Caco-2 (cell line): ENCODE measurements at places on chromosomes 3 and 15. TPM values are rescaled to one million over a fixed set of nuclear protein-coding genes. Genes with fewer than 3 reads are reported as not detected.

GRCh38 chr3:135500034-135500433, 465.5 kb upstream of the PPP2R3A start:
- H3K27me3 ChIP-seq = no peaks in the 10 kb centered on the region
- H3K4me3 ChIP-seq = no peak overlapping the region
- no peaks in the 10 kb centered on the region for H3K4me1 ChIP-seq
- no peaks in the 10 kb centered on the region for H3K36me3 ChIP-seq
- no peak overlapping the region for H3K27ac ChIP-seq
- DNase-seq = no peak

DNA sequence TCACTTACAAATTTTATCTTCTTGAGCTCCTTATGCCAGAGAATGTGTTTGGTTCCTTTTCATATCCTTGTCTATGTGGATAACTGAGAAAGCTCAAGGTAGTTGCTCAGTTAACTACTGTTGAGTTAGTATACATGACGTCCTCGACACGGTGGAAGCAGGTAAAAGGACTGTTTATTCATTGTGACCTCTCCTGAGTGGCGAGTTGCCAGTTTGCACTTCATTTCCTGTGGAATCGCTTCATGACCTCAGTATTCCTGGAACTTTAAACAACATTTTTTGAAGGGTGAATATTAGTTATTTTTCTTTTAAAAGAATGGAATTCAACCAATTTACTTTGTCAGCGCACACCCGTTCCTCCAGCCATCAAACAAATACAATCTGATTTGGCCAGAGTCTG, 1.2 kb upstream of the TPRG1 start:
- H3K27ac ChIP-seq = no peak overlapping the region
- DNase-seq = no peak
- H3K4me1 ChIP-seq = peaks cover 4% of the 10 kb centered on the region; the same call in 1 of the 2 replicates

- no peak for DNase-seq
- peak overlapping the region; percentile 61 for H3K4me3 ChIP-seq
- H3K27me3 ChIP-seq = no peaks in the 10 kb centered on the region
Observed at GRCh38 chr3:23945663-23945912, 502 bp downstream of the NR1D2 start.

DNA sequence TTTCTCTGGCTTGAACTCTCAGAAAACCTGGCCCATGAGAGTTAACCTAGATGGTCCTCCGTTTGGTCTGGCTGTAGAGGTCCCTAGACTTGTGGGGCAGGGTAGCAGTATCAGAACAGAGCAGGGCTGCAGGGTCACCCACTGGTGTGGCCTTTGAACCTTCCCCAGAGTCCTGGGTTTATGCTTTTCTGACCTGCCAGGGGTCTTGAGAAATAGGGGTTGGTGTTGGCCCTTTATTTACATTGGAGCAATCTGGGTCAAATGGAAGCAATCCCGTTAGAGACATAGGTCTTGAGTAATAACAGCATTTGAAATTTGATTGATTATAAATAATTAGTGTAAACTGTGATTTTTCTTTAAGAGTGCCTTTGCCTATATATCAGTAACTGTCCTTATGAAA, 23.8 kb downstream of the DLEC1 start:
- H3K4me1 ChIP-seq = no peaks in the 10 kb centered on the region
- no peaks in the 10 kb centered on the region for H3K36me3 ChIP-seq
- H3K27ac ChIP-seq = no peak overlapping the region
- no peak overlapping the region for H3K4me3 ChIP-seq
- H3K27me3 ChIP-seq = no peaks in the 10 kb centered on the region

DNA sequence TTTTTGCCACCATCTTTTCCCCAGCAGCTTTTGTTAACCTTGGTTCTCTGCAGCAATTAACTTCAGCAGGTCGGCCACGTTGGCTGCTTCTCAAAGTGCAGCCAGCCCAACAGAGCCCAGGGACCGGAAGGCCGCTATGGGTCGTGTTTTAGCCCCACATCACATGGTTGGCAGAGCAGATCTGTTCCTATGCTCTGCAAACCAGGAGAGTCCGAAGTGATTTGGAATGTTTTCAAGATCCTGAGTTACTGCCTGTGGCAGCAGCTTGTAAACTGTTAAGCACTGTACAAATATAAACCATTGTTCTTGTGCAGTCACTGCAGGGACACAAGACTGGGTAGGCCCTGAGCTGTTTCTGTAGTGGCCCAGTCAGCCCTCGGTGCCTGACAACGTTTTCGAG, 69.6 kb upstream of the MYZAP start:
- no peak overlapping the region for H3K27ac ChIP-seq
- H3K4me1 ChIP-seq = no peaks in the 10 kb centered on the region
- no peaks in the 10 kb centered on the region for H3K27me3 ChIP-seq
- H3K36me3 ChIP-seq = no peaks in the 10 kb centered on the region
- H3K4me3 ChIP-seq = no peak overlapping the region
- DNase-seq = no peak

- H3K4me3 ChIP-seq = no peak overlapping the region
- no peak for DNase-seq
- H3K36me3 ChIP-seq = no peaks in the 10 kb centered on the region
- H3K4me1 ChIP-seq = no peaks in the 10 kb centered on the region
- H3K27ac ChIP-seq = no peak overlapping the region
- H3K27me3 ChIP-seq = no peaks in the 10 kb centered on the region
Observed at GRCh38 chr15:58322253-58322652, 109.5 kb upstream of the LIPC start.

DNA sequence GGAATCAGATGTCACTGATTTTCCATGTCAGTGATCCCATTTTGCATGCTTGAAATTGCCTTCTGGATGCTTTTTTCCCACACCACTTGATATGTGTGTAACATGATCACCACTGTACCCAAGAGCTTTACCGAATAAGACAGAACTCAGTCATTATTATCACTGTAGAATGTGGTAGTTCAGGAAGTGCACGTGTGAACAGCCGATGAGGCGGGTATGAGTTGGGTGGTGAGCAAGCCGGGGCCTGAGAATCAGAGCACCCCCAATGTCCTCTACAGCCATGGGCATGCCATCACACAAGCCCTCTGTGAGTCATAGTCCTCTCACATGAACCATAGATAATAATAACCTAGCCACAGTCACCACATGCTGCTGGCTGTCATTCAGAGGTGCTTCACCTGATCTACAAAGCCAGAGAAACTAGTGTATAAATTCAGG, 470.8 kb downstream of the SOX2 start:
- peak overlapping the region; percentile 73 for H3K27ac ChIP-seq
- DNase-seq = no peak
- no peak overlapping the region for H3K4me3 ChIP-seq
- no peaks in the 10 kb centered on the region for H3K27me3 ChIP-seq

GRCh38 chr3:111859061-111859973, at the start of gene PHLDB2:
TSS of gene PHLDB2 (plus strand) at chr3:111859265. CDS start at chr3:111884078, 24,813 bp downstream.
- no peaks in the 10 kb centered on the region for H3K27me3 ChIP-seq
- H3K27ac ChIP-seq = peak within 1 kb of the TSS; percentile 80

- peak overlapping the region; percentile 66 for H3K27ac ChIP-seq
- no peak for DNase-seq
- no peak overlapping the region for H3K4me3 ChIP-seq
- H3K4me1 ChIP-seq = peaks cover 25% of the 10 kb centered on the region
- H3K27me3 ChIP-seq = no peaks in the 10 kb centered on the region
Observed at GRCh38 chr3:46575577-46576222, 9.6 kb upstream of the LRRC2 start.

- H3K4me3 ChIP-seq = no peak overlapping the region
- H3K36me3 ChIP-seq = no peaks in the 10 kb centered on the region
- H3K4me1 ChIP-seq = no peaks in the 10 kb centered on the region
- no peak for DNase-seq
- H3K27me3 ChIP-seq = no peaks in the 10 kb centered on the region
Observed at GRCh38 chr3:110504401-110504800, 567.2 kb upstream of the NECTIN3 start.

GRCh38 chr3:65893631-65894030, 145.1 kb downstream of the MAGI1 start:
- no peaks in the 10 kb centered on the region for H3K27me3 ChIP-seq
- H3K4me1 ChIP-seq = no peaks in the 10 kb centered on the region
- H3K27ac ChIP-seq = no peak overlapping the region
- no peaks in the 10 kb centered on the region for H3K36me3 ChIP-seq
- no peak for DNase-seq

- H3K4me1 ChIP-seq = peaks cover 17% of the 10 kb centered on the region
- H3K27me3 ChIP-seq = no peaks in the 10 kb centered on the region
- H3K4me3 ChIP-seq = no peak overlapping the region
- DNase-seq = no peak
Observed at GRCh38 chr3:37137516-37137915, 36.9 kb downstream of the LRRFIP2 start.

GRCh38 chr3:66394019-66394752, 106.6 kb downstream of the LRIG1 start:
- H3K36me3 ChIP-seq = peaks cover 5% of the 10 kb centered on the region
- no peaks in the 10 kb centered on the region for H3K4me1 ChIP-seq
- no peaks in the 10 kb centered on the region for H3K27me3 ChIP-seq
- H3K4me3 ChIP-seq = no peak overlapping the region
- no peak for DNase-seq

DNA sequence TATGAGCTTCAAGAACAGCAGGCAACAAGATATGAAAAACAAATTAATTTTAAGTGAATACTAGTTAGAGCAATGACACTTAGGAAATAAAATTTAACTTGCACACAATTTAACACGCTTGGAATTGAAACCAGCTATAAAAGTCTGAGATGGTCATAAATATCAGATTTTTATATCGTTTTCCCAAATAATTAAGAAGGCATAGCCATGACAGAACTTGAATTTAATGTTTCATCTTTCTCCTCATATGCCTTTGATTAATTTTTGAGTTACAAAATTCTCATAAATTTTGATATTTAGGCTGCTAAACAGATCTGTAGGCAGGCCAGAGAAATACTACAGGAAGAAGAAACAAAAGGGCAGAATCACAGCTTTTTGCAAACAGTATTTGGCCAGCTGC, 38.5 kb downstream of the CD200R1L start:
- no peak for DNase-seq
- no peaks in the 10 kb centered on the region for H3K4me1 ChIP-seq
- no peak overlapping the region for H3K4me3 ChIP-seq
- H3K27ac ChIP-seq = no peak overlapping the region
- no peaks in the 10 kb centered on the region for H3K27me3 ChIP-seq

- DNase-seq = no peak
- H3K4me3 ChIP-seq = no peak overlapping the region
- no peaks in the 10 kb centered on the region for H3K27me3 ChIP-seq
- no peak overlapping the region for H3K27ac ChIP-seq
- H3K4me1 ChIP-seq = no peaks in the 10 kb centered on the region
- H3K36me3 ChIP-seq = no peaks in the 10 kb centered on the region
Observed at GRCh38 chr3:14691239-14691638, 16.3 kb downstream of the C3orf20 start.

- H3K36me3 ChIP-seq = no peaks in the 10 kb centered on the region
- H3K27ac ChIP-seq = no peak overlapping the region
- H3K4me3 ChIP-seq = no peak overlapping the region
- no peaks in the 10 kb centered on the region for H3K27me3 ChIP-seq
- no peak for DNase-seq
Observed at GRCh38 chr3:45881078-45882022, 5.0 kb upstream of the CCR9 start.

DNA sequence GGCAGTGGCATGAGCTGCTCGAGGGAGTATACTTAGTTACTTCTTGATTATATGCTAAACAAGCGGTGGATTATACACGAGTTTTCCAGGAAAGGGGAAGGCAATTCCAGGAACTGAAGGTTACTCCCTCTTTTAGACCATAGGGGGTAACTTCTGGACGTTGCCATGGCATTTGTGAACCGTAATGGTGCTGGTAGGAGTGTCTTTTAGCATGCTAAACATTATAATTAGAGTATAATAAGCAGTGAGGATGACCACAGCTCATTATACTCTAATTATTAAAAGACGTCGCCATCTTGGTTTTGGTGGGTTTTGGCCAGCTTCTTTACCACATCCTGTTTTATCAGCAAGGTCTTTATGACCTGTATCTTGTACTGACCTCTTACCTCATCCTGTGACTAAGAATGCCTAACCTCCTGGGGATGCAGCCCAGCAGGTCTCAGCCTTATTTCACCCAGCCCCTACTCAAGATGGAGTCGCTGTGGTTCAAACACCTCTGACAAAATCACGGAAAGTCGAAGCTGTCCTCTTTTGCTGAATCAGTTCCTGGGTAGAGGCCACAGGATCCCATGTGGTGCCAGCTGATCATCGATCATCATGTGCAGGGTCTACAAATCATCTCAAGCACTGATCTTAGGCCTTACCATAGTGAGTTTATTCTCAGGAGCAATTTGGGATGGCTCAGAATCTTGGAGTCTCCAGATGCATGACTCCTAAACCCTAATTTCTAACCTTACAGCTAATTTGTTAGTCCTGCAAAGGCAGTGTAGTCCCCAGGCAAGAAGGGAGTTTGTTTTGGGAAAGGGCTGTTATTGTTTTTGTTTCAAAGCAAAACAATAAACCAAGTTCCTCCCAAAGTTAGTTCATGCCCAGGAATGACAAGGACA, 149.1 kb downstream of the TJP1 start:
- H3K4me1 ChIP-seq = peaks cover 11% of the 10 kb centered on the region
- H3K36me3 ChIP-seq = no peaks in the 10 kb centered on the region
- no peak overlapping the region for H3K4me3 ChIP-seq
- no peak overlapping the region for H3K27ac ChIP-seq
- DNase-seq = no peak
- H3K27me3 ChIP-seq = no peaks in the 10 kb centered on the region

DNA sequence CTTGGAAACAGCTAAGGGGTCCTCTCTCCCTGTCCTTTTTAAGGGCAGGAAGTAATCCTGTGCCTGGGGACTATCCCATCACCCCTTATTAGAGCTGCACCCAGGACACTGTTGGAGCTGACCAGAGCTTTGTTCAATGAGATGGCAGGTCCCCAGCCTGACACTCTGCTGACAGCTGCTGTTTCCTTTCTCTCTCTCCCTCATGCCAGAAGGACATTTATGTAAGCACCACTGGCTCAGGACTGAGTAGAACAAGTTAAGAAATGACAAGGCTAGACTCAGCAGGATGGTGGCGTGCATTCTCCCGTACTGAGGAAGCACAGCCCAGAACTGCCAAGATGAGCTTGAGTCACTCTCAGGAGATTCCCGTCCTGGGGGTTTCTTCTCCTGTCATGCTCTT, 17.3 kb downstream of the GJD2 start:
- no peaks in the 10 kb centered on the region for H3K27me3 ChIP-seq
- no peaks in the 10 kb centered on the region for H3K4me1 ChIP-seq

DNA sequence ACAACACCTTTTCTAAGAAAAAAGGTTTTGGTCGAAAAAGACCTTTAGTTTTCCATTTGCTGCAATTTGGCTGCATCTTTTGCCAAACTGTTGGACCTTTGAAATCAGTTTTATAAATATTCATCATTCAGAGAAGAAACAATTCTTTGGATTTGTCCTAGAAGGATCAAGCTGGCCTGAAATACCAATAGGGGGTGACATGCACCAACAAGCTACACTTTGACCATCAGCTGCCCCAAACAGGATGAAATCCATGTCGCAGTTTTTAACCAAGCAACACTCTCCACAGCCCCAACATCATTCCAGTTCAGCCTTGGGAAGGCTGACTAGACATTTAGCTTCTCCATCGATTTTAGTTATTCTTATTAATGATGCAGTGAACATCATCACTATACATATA, 9.8 kb downstream of the RPL15 start:
- no peak overlapping the region for H3K4me3 ChIP-seq
- H3K4me1 ChIP-seq = peaks cover 7% of the 10 kb centered on the region
- H3K36me3 ChIP-seq = no peaks in the 10 kb centered on the region
- no peak for DNase-seq
- H3K27ac ChIP-seq = no peak overlapping the region

- H3K27me3 ChIP-seq = no peaks in the 10 kb centered on the region
- no peaks in the 10 kb centered on the region for H3K4me1 ChIP-seq
- no peak for DNase-seq
- no peaks in the 10 kb centered on the region for H3K36me3 ChIP-seq
- no peak overlapping the region for H3K4me3 ChIP-seq
- no peak overlapping the region for H3K27ac ChIP-seq
Observed at GRCh38 chr3:63808633-63809032, 10.5 kb upstream of the C3orf49 start.

The TLE3 gene
- total RNA-seq = 96.0 and 105 TPM in 2 replicates

The IGF2BP2 gene
- 75.9 and 80.8 TPM in 2 replicates for total RNA-seq

The FBXW12 gene
- total RNA-seq = 1.7 and 2.3 TPM in 2 replicates
